ENCODE measurements at places on chromosomes 12 and 14. TPM values are rescaled to one million over a fixed set of nuclear protein-coding genes. Genes with fewer than 3 reads are reported as not detected.
A peak's percentile ranks its signal among the peaks of the same experiment; 100 is the strongest.

The IKZF4 gene
- total RNA-seq = 2.0 TPM

The P2RX2 gene
- total RNA-seq = not detected

The INHBC gene
- not detected for total RNA-seq

The SLCO1B1 gene
- not detected for total RNA-seq

The CNTN1 gene
- total RNA-seq = 28.9 TPM

The DLGAP5 gene
- total RNA-seq = 13.7 TPM

The AQP2 gene
- not detected for total RNA-seq

DNA sequence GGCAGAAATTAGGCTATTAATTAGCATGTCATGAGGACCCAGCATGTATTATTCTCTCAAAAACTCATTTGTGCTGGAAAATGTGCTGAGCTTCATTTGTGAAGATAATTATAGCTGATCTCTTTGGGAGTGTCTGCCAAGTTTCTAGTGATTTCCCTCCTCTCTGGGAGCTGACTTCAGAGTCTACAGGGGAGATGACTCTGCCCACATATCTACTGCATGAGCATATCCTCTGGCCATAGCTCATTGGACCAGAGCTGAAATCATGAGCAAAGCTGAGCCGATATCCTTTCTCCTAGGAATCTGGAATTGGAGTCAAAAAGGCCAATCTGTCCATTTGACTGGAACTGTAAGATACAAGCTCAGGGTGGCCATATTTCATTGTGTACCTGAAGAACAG lies 5.9 kb downstream of the CCDC198 start:
- no peak for DNase-seq

GRCh38 chr14:106417224-106418049 lies 891.1 kb downstream of the TMEM121 start:
- DNase-seq = no peak

- no peak for DNase-seq
These were observed 38.9 kb downstream of the CPSF2 start for GRCh38 chr14:92160619-92161018.

DNA sequence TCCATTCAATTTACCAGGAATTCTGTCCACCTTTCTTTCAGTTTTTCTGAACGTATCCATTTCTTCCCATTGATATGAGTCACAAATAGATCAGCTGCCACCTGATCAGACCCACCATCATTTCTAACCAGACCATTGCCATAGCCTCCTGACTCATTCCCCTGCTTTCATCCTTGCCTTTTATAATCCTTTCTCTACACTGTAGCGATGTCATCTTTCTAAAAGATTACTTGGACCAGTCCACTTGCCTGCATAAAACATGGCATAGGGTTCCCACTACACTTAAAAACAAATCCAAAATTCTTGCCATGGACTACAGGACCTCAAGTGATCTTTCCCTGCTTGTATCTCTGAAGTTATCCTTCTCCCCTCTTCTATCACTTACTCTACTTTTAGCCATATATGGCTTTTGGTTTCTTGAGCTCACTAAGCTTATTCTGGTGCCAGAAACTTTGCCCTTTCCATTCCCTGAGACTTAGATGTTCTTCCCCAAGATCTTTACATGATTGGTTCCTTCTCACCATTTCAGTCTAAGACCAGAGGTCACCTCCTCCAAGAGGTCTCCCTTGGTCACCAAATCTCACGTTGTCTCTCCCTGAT lies 149.5 kb upstream of the KRR1 start:
- no peak for DNase-seq

- no peak for DNase-seq
These were observed 64.8 kb downstream of the PPP2R5C start for GRCh38 chr14:101826351-101826750.

GRCh38 chr12:65903691-65904383 lies 79.6 kb downstream of the HMGA2 start:
- no peak for DNase-seq

DNA sequence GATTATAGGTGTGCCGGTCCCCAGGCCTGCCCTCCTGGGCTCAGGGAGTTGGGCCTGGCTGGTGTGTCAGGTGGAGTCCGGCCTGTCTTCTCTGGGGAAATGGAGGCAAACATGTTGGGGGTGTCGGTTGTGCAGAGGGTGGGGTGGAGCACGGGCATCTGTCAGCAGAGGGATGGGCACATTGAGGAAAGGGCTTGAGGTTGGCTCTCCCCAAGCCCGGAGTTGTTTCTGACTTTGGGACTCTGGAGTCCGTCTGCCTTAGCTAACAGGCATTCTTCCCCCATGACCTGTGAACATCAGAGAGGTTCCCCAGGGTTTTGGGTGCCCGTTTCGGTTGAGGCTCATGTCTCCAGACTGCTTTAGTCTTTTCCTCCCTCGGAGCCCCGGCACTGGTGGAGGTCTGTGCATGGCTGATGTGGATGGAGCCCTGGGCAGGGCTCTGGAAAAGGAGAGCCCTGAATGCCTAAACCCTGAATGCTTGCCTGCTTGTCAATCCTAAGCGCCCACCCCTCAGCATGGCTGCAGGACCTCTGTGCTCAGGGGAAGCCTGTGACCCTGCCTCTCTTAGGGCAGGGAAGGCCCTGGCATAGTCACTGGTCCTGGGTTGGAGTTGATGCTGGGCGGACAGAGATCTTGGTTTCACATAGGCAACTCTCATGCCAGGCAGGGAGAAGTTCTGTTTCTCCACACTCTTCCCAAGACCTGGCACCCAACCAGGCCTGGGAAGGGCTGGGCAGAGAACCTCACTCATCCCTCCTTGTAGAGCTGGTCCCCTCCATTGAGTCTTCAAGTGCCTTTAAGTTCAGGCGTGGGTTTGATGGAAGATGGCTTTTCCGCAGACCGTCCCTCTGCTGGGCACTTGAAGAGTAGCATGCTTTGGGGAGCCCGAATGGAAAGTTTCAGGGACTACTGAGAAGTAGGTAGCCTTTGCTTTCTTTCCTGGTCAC lies 12.9 kb downstream of the NYNRIN start:
- DNase-seq = peak; percentile 59

DNA sequence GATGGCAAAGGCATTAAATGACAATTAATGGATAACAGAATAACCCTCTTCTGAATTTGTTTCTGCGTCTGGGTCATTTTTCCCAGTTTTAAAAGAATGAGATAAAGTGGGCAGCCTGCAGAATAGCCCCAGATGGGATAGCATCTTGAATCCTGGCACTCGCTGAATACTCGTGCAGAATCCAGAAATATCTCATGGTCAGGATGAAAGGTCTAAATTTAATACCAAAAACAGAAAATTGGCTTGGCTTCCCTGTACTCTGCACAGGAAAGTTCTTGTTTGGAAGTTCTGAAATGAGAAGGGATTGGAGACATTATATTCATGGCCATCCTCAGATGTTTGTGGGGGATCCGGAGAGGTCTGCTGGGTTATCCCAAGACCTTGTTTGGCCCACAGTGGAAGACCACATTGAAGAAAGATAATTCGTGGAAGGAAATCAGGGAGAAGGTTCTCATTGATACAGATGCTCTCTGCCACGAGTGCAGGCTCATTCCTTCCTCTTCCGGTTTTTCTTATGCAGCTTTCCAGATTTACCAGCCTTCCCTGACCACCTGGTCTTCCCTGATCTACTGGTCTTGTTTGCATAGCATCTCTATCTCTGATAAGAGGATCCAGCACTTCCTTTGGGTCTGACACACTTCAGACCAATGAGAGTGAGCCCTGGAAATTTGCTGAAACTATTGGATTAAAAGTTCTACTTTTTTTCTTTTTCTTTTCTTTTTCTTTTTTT lies 6.0 kb upstream of the IFT81 start:
- no peak for DNase-seq

DNA sequence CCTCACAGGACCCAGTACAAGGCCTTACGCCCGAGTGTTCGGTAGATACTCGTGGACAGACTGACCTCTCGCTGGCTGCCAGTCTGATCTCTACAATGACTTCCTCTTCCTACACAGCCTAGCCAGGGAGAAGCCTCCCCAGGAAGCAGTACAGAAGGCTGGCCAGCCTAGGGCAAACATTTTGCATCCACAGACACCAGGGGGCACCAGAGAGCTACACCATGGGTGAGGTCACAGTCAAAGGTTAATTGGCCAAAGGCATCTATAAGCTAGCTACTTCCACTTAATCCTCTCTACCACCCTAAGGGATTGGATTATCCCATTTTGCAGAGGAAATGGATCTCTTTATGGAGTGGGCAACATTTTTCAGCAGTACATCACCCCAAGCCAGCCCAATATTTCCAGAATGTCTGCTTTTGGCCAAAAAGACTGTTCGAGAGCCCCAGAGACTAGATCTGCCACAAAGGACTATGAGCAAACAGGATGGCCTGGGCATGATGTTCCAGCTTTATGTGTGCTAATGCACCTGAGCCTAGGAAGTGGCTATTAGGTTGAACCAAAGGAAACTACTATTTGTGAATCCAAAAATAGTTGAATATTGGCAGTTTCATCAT lies 14.6 kb upstream of the PNMA1 start:
- peak; percentile 64 for DNase-seq

DNA sequence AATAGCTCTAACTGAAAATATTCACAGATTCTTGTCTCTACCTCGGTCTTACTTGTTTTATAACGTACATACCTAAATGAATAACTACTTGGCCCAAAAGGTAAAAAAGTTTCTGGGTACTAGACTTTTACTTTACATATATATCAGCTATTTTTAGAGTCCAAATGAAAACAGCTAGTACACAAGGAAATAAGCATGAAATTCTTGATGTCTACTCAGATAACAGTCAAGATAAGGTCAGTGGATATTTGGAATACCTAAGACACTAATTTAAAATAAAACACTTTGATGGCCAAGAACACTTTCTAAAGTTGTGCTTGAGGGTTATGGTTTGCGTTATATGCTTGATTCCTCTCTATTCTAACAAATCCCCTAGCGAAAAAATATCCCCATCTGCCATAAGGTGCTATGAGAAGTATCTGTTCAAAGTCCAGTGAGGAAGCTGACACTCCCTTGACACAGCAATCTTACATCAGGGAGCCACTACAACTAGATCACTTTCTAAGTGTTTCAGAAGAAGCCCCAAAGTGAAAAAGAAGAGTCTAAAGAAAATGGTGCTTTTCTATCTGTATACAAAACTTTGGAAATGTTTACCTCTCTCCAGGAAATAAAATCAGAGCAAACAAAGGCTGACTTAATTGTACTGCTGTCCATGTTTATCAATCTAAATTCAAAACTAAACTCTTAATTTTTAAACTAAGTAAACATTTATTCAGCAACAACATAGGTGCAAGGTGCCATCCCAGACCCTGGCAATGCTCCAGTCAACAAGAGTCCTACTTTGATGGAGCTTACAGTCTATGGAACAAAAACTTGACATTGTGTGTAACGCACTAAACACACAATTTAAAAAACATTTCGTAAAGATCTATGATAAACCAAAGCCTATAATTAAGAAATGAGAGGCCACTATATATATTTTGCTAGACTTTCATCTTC lies 11.7 kb downstream of the PTPN21 start:
- no peak for DNase-seq

DNA sequence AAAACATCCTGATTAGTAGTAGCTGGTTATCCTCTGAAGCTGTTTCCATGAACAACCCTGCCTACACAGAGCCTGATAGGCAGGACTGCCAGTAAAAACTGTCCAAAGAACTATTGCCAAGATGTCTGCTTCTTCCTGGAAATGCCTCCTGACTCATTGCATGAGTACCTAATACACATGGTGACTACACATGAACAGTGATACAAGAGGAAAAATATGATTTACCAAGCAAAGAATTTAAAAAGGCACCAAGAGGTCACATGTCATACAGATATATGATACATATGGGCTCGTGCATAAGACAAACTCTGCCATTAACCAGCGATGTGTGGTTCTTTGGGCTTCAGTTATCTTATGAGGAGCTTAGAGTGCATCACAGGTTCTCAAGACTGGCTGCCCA lies 552.3 kb downstream of the SLC16A7 start:
- DNase-seq = no peak

- no peak for DNase-seq
These were observed 825 bp upstream of the CCDC85C start for GRCh38 chr14:99604766-99605298.

DNA sequence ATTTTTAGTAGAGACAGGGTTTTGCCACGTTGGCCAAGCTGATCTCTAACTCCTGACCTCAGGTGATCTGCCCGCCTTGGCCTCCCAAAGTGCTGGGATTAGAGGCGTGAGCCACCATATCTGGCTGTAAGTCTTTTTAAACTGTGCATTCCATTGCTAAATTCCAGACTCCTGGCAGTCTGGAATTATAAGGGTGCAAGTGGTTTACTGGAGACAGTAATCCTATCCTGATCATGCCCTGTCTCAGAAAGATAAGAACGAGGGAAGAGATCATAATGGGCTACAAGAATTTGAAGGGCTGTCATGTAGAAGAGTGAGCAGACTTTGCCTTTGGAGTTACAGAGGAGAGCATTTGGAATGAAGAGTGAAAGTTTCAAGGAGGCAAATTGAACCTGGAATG lies 6.8 kb upstream of the SLC4A8 start:
- no peak for DNase-seq

DNA sequence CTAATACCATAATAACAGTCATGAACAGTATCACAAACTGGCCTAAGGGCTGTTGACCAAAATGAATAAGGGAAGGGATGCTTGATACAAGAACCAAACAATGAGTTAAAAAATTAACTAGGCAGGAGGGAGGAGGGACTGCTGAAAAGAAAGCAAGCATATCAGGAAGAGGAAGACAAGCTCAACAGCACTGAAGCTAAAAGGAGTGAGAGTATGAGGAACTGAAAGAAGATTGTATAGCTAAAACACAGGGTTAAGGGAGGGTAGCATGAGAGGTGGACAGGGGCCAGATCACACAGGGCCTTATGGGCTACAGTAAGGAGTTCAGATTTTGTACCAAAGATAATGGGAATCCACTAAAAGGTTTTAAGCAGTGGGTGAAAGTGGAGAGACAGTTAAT lies 34.1 kb downstream of the ITGA7 start:
- DNase-seq = no peak

DNA sequence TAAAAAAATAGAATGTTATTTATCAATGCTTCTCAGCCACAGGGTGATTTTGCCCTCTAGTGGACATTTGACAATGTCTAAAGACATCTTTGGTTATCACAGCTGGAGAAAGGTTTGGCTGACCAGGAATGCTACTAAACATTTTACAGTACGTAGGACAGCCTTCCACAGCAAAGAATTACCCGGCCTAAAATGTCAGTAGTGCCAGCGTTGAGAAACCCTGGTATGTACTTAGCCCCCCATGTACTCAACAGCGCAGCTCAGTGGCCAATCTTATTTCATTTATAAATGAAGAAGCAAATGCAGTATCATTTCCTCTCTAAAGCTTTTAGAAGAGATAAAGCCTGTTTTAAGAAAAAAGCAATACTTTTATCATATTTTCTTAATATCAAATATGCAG lies 5.8 kb downstream of the MARK3 start:
- DNase-seq = no peak

GRCh38 chr14:103112400-103113243 lies 10.6 kb upstream of the TNFAIP2 start:
- DNase-seq = no peak

- no peak for DNase-seq
These were observed 26.2 kb downstream of the ZCRB1 start for GRCh38 chr12:42299392-42300308.

- no peak for DNase-seq
These were observed 113.3 kb downstream of the BCL11B start for GRCh38 chr14:99158646-99159165.
